Sigmoid colon (tissue), 7 donors: ENCODE measurements at places on chromosomes 1 and 21. TPM values are rescaled to one million over a fixed set of nuclear protein-coding genes. Genes with fewer than 3 reads are reported as not detected.

AMY2A gene
- total RNA-seq = not detected

DNAJC6 gene
- 7.1 TPM for total RNA-seq

HES5 gene
- total RNA-seq = not detected

PRKAA2 gene
- 28.5 TPM for total RNA-seq

FAM229A gene
- 3.5 TPM for total RNA-seq

HCRTR1 gene
- not detected for total RNA-seq

PAPPA2 gene
- 3.9 TPM for total RNA-seq

PER3 gene
- 36.1 TPM for total RNA-seq

DNA sequence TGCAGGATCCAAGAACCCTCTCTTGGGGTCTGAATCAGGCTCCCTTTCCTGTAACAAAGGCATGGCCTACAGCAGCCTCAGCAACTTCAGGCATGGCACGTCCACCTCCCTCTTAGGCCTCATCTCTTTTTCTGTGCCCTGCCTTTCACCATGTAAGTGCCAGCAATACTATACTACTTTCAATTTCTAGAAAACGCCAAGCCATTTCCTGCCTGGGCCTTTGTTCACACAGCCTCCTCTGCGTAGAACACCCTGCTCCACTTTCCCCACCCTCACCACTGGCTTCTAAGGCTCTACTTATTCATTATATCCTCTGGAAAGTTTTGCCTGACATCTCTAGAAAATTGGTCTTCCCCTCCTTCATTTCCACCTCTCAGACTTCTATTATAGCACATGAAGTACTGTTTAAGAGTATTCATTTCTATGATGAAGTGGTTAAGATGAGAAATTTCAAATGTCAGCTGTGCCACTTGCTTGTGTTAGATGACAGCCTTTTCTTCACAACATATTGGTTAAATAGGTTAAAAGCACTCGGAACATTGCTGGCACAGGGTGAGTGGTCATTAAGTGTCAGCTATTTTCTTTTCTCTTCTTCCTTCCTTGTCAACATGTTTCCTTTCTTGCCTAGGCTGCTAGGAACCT is 41.6 kb upstream of the VWA5B1 start:
- no peak overlapping the region for H3K27ac ChIP-seq
- no peaks in the 10 kb centered on the region for H3K36me3 ChIP-seq
- H3K27me3 ChIP-seq = no peaks in the 10 kb centered on the region
- H3K4me1 ChIP-seq = peaks cover 4% of the 10 kb centered on the region

DNA sequence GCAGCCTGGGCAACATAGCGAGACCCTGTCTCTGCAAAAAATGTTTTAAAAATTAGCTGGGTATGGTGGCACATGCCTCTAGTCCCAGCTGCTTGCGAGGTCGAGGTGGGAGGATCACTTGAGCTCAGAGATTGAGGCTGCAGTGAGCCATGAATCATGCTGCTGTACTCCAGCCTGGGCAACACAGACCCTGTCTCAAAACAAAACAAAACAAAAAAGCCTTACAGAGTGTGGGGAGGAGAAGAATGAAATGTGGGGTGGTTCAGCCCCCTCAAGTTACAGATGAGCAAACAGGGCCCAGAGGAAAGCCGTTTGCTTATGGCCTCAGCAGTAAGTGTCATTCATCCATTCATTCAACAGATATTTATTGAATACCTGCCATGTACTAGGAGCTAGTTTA is 40.7 kb downstream of the RPS6KA1 start:
- no peak overlapping the region for H3K4me3 ChIP-seq
- DNase-seq = no peak
- no peaks in the 10 kb centered on the region for H3K4me1 ChIP-seq
- H3K27me3 ChIP-seq = no peaks in the 10 kb centered on the region
- H3K36me3 ChIP-seq = no peaks in the 10 kb centered on the region

DNA sequence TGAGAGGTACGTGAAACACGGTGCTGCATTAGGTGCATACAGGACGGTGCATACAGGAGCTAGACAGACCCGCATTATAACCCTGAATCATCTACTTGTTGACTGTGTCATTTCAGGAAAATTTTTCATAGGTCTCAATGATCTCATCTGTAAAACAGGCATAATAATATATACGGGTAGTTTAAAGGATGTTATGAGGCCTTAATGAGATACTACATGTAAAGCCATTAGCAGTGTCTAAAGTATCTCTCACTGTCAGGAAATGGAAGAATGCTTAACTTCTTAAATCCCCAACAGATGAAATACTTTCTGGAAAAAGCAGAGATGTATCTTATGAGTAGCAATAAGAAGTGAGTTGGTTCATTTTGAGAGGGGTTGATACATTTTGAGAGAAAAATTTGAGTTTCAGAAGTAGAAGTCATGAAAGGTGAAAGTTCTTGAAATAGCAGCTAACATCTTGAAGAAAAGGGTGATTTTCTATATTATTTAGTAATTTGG is 669.6 kb downstream of the PTPRC start:
- no peak overlapping the region for H3K27ac ChIP-seq
- no peak overlapping the region for H3K4me3 ChIP-seq
- no peaks in the 10 kb centered on the region for H3K36me3 ChIP-seq
- no peak for DNase-seq
- H3K27me3 ChIP-seq = no peaks in the 10 kb centered on the region

DNA sequence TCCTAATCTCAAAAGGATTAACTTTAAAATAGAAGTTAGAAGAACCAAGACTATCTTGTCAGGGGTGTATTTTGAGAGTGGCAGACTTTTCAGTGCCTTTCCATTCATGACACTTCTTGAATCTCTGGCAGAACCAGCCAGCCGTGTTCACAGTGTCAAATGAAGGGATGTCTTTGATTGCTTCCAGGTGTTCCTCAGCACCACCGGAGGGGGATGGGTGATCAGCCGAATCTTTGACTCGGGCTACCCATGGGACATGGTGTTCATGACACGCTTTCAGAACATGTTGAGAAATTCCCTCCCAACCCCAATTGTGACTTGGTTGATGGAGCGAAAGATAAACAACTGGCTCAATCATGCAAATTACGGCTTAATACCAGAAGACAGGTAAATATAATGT is 32.3 kb downstream of the FMO1 start:
- H3K36me3 ChIP-seq = no peaks in the 10 kb centered on the region
- H3K27me3 ChIP-seq = no peaks in the 10 kb centered on the region
- no peak overlapping the region for H3K4me3 ChIP-seq
- DNase-seq = no peak
- H3K4me1 ChIP-seq = no peaks in the 10 kb centered on the region
